B cell (primary cell): ENCODE measurements at places on chromosomes 6 and 20. TPM values are rescaled to one million over a fixed set of nuclear protein-coding genes. Genes with fewer than 3 reads are reported as not detected.

DNA sequence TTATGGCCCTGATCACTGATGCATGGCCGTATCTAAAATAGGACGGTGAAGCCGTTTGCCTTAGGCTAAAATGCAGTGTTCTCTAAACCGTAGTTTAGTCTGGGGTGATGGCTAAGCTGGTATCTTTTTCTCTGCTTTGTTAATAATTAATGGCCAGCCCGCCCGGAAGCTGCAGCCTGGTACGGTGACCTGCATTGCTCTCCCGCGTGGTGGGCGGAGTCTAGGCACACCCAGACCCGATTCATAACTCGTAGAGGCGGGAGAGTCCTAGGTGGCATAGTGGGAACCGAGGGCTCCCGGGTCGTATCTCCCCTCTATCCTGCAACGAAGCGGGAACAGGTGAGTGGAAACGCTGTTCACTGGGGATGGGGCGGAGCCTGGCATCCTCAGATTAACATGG lies 5.5 kb downstream of the CDH4 start:
- no peak for DNase-seq

The SLC2A10 gene
- not detected in 2 replicates for polyA plus RNA-seq

The GMDS gene
- polyA plus RNA-seq: 9.0 and 11.5 TPM in 2 replicates

DNA sequence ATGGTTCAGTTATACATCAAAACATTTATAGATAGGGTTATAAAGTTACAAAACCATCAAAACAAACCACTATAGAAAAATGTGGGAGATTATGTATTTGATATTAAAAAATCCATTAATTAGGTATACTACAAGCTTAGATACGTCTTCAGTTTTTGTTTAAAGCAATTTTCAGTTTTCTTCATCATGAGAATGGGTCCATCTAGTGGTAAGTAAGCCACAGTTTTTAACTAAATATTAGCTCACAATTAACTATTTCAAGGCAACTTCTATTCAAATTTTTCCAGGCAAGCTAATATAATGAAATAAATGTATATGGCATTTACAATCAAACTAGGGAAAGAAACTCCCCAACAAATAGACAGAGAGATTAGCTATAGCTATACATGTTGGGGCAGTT lies 44.4 kb downstream of the RNGTT start:
- DNase-seq: no peak

DNA sequence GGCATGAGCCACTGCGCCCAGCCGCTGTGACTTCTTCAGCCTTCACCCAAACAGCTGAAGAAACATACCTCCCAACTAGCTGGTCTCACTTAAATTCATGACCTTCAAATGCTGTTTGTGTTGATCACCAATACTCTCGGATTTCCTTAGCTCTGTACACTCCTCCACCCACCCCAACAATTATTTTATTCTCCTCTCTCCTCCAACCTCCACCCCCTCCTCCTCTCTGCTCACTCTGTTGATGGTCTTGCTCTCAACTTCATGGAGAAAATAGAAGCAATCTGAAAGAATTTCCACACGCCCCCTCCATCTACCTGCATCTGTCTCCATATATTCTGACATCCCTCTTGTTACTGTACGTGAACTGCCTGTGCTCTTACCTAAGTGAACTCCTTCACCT lies 6.6 kb upstream of the DLK2 start:
- no peak for DNase-seq

The TRIM26 gene
- 49.5 and 60.3 TPM in 2 replicates for polyA plus RNA-seq

- peak; percentile 26 for DNase-seq
Measured at GRCh38 chr6:118639054-118639964, 12.1 kb downstream of the CEP85L start.

The PROKR2 gene
- not detected in 2 replicates for polyA plus RNA-seq

GRCh38 chr6:69819138-69819537 lies 22.3 kb upstream of the LMBRD1 start:
- DNase-seq: no peak

DNA sequence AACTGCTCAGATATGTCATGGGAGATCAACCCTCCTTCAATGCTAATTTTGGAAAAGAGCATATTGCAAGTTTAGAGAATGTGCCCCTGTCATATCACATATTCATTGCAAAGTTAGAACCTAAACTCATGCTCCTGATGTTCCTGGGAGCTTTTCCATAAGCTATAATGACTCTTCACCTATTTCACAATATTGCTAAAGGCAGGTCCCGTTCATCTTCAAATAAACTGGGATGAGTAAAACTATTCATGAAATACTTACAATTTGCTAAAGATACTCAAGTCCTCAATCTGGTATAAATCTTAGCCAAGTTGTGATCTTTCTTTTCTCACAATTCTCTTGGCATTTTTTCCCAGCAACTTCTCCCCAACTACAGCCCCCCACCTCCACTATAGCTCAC lies 121.7 kb upstream of the TNFAIP3 start:
- no peak for DNase-seq

DNA sequence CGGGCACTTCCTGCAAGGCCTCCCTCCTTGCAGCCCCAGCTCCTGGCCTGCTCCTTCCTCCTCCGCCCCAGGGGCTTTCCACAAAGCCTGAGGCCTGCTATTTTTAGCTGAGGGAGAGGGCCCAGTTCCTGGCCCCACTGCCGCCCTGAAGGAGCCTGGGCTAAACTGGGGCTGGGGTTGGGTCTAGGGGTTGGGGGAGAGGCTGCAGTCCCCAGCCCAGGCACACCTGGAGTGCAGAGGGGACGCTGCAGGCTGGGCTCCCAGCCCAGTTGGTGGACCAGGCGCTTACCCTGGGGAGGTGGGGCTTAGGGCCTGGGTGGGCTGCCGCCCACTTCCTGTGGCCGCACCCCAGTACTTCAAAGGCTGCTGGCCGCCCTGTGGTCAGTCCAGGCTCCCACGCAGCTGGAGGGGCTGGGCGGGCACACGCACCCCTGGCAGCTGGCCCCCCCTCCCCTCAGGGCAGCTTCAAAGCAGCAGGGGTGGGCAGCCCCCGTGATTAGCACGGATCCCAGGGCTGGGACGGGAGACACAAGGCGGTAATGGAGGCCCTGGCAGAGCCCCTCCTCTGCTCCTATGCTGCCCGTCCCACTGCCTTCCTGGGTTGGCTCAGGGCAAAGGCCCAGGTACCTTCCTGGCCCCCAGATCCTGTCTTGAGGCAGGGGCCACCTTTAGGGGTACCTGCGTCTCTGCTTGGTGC lies 7.1 kb upstream of the ABHD16B start:
- peak; percentile 23 for DNase-seq

DNA sequence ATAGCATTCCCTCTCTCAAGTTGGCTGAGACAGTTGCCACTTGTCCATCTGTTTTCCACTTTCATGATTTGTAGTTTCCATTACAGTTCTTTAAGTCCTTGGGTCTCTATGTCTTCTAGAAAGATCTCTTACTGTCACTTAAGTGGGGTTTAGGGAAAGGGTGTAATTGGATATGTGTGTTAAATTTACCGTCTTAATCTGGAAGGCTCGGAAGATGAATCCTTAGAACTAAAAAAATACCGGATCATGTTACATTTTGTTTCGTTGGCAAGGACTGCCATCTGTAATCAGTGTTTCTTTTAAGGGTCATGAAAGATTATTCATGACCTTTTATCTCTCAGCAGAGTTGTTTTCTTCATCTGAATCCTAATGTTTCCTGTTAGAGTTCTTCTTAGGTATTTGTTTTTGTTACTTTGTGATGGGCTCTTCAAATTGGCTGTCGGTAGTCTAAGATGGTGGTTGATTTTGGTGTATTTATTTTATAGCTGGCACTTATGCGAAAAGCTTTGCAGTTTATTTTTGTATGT lies 21.8 kb upstream of the BTBD3 start:
- DNase-seq: no peak

The RFX6 gene
- not detected in 2 replicates for polyA plus RNA-seq

GRCh38 chr6:83183082-83183828 lies 9.8 kb downstream of the PGM3 start:
- no peak for DNase-seq

The EYS gene
- polyA plus RNA-seq: not detected in 2 replicates

- no peak for DNase-seq
Measured at GRCh38 chr20:701401-702129, 26.0 kb upstream of the SCRT2 start.

DNA sequence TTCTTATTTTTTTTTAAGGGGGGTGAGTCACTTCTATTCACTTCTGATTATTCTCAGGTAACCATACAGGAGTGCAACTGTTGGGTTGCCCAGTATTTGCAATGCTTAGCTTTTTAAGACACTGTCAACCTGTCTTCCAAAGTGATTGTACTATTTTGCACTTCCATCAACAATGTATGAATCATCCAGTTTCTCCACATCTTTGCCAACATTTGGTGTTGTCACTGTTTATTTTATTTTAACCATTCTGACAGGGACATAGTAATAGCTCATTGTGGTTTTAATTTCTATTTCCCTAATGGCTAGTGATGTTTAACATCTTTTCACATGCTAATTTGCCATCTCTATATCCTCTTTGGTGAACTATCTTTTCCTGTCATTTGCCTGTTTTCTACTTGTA lies 1.4 kb upstream of the SLC13A3 start:
- no peak for DNase-seq

DNA sequence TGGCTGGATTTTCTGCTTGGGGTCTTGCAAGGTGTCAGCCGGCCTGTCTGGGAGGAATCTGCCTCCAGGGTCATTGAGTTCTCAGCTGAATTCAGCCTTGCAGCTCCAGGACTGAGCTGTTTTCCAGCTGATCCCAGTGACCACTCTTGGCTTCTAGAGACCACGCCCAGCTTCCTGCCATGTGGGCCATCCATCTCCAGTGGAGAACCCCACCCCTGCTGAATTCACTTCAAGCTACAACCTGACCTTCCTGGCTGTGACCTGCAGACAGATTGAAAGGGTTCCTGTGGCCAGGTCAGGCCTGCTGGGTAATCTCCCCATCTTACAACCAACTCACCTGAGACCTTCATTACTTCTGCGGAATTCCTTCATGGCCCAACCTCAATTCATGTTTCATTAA lies 26.5 kb upstream of the SYNDIG1 start:
- DNase-seq: no peak

DNA sequence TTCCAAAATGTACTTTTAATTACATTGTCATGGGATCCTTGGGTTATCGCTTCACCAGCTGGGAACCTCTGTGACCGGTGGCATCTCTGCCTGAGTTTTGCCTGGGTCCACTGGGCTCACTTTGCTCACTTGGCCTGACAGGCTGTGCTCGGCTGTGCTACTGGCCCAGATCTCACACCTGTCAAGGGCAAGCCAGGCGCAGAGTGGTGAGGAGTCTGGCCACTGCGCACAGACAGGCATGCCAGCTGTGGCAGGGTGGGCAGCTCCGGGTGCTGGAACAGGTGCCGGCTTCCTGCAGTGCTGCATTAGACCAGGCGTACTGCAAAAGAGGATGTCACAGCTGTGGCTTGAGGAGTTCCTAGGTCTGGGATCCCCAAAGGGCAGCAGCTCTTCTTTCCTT lies 489.8 kb downstream of the TENT5A start:
- DNase-seq: no peak

- no peak for DNase-seq
Measured at GRCh38 chr6:146975093-146975492, 229.1 kb upstream of the STXBP5 start.

The UTRN gene
- 37.1 and 40.0 TPM in 2 replicates for polyA plus RNA-seq

GRCh38 chr6:18340781-18341551 lies 46.2 kb upstream of the RNF144B start:
- DNase-seq: no peak

The ESR1 gene
- 0.42 and 0.46 TPM in 2 replicates for polyA plus RNA-seq

The CCN6 gene
- not detected in 2 replicates for polyA plus RNA-seq

GRCh38 chr20:43849496-43850186 lies 65.0 kb upstream of the TOX2 start:
- DNase-seq: no peak

The RBM24 gene
- not detected in 2 replicates for polyA plus RNA-seq

- no peak for DNase-seq
Measured at GRCh38 chr20:37309936-37310590, 20.6 kb downstream of the MANBAL start.

DNA sequence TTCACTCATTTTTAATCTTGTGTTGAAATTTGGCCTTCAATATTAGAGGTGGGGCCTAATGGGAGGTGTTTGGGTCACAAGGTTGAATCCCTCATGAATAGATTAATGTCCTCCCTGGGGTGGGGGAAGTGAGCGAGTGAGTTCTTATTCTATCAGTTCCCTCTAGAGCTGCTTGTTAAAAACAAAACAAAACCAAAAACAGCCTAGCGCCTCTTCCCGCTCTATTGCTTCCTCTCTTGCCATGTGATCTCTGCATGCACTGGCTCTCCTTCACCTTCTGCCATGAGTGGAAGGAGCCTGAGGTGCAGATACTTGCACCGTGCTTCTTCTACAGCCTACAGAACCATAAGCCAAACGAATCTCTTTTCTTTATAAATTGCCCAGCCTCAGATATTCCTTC lies 89.6 kb upstream of the SLC35F1 start:
- no peak for DNase-seq
